ENCODE measurements at places on chromosomes 3 and 15.

GRCh38 chr15:78064544-78064943 lies 13.0 kb downstream of the TBC1D2B start:
- no peak for DNase-seq

DNA sequence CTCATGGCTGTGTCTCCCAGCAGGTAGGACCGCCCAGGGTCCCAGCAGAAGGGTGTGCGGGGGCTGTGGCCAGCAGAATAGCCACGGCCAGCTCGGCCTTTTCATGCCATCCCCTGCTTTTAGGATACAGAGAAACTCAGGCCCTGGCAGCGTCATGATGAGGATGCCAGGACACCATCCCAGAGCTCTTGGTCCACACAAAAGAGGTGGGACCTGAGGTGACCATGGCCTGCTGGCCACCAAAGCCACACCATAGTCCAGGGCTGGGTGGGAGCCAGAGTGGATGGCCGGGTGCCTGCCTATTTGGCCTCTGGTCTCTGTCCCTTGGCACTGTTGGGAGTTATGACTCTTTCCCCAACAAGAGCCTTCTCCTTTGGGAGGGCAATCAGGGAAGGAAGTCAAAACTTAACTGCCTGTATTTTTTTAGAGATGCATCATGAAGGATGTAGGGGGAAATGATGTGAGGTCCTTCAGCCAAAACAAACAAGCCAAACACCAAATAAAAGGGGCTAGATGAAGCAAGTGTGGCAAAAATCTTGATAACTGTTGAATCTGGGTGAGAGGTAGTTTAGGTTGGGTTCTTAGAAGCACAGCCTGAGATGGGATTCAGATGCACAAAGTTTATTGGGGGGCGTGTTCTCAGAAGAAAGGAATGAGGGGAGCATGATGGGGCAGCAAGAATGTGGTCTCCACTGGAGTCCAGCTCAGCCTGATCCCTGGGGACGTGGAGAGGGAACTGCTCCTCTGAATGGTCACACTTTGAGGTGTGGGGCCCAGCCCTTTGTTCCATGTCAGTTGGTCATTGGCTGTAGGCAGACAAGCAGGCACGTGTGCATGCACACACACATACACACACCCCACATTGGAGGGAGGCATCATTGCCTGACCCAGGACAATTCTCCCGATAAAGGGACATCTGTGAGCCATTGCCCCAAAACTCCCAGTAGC lies 33.2 kb downstream of the SMAD6 start:
- no peak for DNase-seq

DNA sequence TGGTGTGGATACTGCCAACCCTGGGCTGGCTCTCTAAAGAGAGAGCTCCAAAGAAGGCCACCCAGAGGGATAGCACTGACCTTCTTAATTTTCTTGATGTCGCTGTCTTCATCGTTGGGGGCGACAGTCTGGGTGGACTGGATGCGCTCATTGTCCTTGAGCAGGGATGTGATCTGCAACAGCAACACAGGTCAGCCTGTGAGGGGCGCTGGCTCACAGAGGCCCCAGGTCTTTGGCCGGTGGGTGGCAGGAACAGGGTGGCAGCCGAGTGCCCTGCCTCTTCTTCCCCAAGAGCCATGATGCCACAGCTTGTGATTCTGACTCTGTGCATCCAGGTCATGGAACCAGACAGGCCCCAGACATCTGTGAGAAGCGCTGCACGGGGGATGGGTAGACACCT lies 41.2 kb downstream of the RASGRF1 start:
- no peak for DNase-seq

GRCh38 chr3:81936817-81937216 lies 175.4 kb upstream of the GBE1 start:
- DNase-seq: no peak

DNA sequence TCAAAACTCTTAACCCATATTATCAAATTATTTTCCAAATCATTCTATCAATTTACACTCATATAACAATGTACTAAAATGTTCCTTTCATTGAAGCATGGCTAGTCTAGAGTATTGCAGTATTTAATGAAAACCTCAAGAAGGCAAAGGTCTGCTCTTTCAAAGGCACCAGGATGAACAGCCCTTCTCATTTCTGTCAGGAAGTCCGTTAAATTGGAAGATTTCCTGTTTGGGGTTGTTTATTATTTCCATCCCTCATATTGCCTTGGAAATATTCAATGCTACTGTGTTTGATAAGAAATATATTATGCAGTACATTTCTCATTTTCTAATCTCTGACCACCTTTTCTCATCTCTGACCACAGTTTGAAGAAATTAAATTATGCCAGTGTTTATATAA lies 25.1 kb downstream of the ACKR4 start:
- no peak for DNase-seq

- DNase-seq: no peak
These were observed 88.5 kb upstream of the PFN2 start for GRCh38 chr3:150059241-150059640.

DNA sequence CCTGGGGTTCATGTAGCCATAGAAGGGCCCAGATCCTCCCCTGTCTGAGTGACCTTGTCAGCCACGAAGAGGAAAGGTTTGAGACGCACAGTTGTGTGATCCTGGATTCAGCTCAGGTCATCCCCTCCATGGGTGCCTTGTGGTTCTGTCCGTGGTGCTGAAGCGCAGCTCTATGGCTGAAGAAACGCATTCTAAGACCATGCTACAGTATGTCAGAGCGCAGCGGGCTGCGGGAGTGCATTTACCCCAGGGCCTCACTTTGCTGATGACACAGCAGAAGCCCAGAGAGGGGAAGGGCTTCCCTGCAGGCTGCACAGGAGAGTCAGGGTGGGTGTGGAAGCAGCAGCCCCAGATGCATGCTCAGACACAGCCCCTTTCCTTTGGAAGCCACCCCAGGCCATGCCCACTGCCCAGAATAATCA lies 68.8 kb upstream of the IQSEC1 start:
- no peak for DNase-seq

DNA sequence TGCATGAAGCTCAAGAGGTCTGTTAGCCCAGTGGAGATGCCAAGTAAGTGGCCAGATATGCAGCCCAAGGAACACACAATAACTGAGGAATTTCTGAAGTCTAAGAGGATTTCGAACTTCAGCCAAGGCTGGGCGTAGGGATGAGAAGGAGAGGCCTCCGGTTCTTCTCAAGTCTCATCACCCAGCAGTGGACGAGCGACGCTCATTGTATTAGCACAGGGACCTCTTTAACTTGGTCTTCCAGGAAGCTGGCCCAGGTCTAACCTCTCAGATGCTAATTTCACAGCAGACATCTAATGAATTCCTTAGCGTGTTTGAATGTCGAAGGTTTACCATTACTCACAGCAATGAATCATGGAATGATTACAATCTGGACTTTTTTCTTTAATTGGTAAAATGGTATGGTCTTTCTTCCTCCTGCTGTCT lies 85.0 kb downstream of the HES1 start:
- DNase-seq: no peak

- no peak for DNase-seq
These were observed 4.9 kb upstream of the GPR87 start for GRCh38 chr3:151321526-151321925.

DNA sequence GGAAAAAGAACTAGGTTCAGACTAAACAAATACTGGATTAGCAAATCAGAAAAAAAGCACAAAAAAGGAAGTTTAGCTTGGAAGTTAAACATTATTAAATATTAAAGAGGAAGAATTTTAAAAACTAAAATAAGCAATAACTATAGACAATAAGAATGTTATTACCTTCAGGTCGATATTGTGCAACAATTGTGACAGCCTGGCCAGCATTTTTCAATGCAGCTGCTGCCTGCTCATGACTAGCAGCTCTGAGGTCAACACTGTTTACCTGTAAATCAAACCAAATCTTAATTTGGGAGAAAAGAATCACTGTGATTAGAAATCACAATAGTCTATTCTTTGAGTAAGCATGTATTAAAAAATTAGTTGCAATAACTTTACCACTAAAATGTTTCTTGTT lies 75.1 kb upstream of the MELTF start:
- DNase-seq: no peak

DNA sequence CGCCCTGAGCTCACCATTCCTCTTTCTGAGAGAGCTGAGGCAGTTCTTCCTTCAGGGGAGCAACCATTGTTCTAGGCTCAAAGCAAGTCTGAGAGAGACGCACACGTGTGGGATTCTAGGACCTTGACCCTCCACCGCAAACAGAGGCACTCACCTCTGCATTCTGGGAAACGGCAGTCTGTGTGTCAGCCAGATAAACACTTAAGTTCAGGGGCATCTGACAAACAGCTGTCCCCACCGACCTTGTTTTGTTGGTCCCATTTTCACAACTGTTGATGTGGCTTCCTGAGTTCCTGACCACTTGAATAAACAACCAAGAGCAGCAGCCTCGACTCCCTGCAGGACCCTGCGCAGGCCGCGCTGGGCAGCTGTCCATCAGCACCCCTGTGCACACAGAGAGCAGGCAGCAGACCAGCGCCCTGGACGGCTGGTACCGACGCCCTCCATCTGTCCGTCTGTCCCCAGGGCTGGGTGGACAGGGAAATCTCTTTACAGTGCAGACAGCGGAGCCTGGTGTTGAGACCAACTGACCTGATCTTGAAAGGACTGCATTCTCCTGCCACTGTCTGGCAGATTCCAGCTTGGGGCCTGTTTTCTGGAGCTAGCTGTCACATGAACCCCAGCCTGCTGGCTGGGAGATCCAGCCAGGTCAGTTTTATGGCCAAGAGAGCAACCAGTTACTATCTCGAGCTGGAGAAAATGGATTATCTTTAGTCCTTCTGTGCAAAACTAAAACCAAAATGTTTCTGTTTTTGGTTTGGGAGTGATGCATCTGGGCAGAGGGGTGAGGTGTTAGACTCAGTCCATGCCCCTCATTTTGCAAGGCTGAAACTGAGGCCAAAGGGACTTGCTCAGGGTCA lies 64.2 kb downstream of the FAM43A start:
- no peak for DNase-seq

DNA sequence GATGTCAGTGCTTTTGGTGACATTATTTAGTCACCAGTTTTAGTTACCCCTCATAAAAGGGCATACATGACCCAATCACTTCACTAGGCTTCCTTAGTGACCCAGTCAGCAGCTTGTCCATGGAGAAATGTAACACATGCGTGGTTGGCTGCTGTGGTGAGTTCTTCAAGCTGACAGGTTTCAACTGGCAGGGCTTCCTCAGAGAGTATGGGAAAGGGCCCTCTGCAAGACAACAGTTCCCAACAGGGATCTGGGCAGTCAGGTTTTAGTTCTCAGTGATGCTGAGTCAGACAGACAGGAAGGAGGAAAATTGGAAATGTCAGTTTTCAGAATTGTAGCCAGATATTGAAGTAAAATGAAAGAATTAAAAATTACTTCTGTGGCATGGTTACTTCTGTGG lies 282.5 kb downstream of the TBL1XR1 start:
- DNase-seq: no peak

DNA sequence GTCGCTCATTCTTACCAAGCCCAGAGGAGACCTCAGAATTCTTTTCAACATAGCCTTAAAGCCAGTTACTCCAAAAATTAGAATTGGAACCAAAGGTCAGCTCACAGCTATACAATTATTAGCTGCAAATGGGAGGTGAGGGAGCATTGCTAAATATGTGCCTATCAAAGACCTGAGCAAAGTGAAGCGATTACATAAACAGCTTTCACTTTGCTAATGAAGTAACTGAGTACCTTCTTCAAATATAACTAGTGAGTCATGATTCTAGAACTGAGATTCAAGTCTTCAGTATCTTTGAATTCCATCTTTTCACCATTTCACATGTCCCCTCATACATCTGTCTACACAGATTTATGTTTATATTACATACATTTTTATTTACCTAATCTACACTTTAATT lies 122.6 kb downstream of the P2RY1 start:
- DNase-seq: no peak

- no peak for DNase-seq
These were observed 47.6 kb upstream of the CD200R1L start for GRCh38 chr3:112894258-112894657.

DNA sequence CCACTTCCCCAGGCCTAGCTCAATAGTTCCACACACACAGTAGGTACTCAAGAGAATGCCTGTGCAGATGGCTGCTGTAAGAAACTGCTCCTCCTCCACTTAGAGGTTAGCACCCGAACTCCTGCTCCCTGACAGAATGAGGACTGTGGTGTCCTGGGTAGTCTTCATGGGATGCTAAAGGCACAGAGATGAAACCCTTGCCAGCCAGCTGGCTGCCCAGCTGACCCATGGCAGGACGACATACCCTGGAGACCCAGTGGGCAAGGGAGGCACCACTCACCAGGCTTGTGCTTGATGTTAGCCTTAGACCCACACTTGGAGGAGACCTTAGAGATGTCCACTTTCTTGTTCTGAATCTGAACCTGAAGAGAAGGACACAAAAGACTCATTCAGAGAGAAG lies 54.2 kb downstream of the DHX30 start:
- no peak for DNase-seq

- peak; percentile 20 for DNase-seq
These were observed 252.5 kb upstream of the TGFBR2 start for GRCh38 chr3:30353711-30354467.

DNA sequence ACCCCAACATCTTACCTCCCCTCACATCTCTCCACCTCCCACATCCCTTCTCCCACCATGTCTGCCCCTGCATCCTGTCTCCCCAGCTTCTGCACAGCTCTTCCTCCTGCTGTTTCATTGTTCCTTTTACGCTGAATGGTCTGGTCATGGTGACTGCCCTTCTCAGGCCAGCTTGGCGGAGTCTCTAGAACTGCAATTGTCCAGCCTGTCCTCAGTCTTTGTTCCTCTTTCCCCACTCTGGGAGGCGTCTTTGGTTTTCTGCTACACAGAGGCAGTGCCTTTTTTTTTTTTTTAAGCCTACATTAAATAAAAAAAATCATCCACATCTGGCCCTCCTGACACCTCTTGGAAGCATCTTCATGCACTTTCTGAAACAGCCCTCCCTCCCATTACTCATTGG lies 49.1 kb upstream of the SEC22A start:
- DNase-seq: no peak

GRCh38 chr15:92059036-92059970 lies 205.8 kb downstream of the SLCO3A1 start:
- no peak for DNase-seq

GRCh38 chr15:42152921-42153698 lies 3.3 kb downstream of the PLA2G4F start:
- no peak for DNase-seq

GRCh38 chr3:129428007-129428375 lies 445 bp downstream of the EFCAB12 start:
- no peak for DNase-seq

- no peak for DNase-seq
These were observed 91.8 kb downstream of the LMLN start for GRCh38 chr3:198051836-198052235.

DNA sequence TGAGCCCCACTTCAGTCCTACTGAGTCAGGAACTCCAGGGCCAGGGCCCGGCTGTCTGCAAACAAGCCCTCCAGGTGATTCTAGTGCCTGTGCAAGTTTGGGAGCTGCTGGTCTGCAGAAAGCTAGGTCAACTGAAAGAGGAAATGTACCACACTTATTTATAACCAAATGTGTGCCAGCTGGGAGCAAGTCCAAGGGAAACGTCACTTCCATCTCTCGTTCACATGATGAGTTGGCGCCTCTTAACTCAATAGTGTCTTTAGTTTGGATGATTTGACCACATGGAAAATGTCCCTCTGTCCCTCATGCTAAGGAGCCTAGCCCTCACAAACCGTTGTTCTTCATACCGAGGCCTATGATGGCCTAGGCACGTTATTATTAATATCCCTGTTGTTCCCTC lies 43.2 kb downstream of the GOLGA8S start:
- no peak for DNase-seq
